Spinal cord (tissue), 10 donors: ENCODE measurements at places on chromosomes 6 and 20.

- no peaks in the 10 kb centered on the region for H3K36me3 ChIP-seq
- DNase-seq, result no peak
- H3K27ac ChIP-seq, result no peak overlapping the region
- no peaks in the 10 kb centered on the region for H3K27me3 ChIP-seq
- no peak overlapping the region for H3K4me3 ChIP-seq
Observed at GRCh38 chr6:148854096-148854495, 107.3 kb downstream of the UST start.

DNA sequence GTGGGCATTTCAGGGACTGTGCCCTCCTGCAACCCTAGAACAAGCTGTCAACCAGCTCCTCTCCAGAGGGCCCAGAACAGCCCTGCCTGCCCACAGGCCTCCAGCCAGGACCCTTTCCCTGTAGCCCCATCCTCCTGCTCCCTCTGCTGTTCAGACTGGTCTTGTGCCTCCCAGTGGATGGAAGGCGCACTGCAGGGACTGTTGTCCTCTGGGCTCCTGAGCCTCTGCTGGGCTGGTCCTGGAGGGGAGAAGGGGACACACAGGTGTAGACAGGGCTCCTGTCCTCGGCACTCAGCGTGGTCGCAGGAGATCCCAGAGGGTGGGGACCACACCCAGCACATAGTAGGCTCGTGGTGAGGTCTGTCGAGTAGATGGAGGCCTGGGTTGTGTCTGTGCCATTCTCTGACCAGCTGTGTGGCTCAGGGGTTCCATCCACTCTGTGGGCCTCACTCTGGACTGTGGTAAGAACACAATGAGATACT is 11.5 kb downstream of the ITPR3 start:
- no peak overlapping the region for H3K4me3 ChIP-seq
- no peak for DNase-seq
- H3K27ac ChIP-seq, result peak overlapping the region; percentile 22
- H3K4me1 ChIP-seq, result peaks cover 20% of the 10 kb centered on the region
- peaks cover 26% of the 10 kb centered on the region for H3K27me3 ChIP-seq
- H3K36me3 ChIP-seq, result no peaks in the 10 kb centered on the region

DNA sequence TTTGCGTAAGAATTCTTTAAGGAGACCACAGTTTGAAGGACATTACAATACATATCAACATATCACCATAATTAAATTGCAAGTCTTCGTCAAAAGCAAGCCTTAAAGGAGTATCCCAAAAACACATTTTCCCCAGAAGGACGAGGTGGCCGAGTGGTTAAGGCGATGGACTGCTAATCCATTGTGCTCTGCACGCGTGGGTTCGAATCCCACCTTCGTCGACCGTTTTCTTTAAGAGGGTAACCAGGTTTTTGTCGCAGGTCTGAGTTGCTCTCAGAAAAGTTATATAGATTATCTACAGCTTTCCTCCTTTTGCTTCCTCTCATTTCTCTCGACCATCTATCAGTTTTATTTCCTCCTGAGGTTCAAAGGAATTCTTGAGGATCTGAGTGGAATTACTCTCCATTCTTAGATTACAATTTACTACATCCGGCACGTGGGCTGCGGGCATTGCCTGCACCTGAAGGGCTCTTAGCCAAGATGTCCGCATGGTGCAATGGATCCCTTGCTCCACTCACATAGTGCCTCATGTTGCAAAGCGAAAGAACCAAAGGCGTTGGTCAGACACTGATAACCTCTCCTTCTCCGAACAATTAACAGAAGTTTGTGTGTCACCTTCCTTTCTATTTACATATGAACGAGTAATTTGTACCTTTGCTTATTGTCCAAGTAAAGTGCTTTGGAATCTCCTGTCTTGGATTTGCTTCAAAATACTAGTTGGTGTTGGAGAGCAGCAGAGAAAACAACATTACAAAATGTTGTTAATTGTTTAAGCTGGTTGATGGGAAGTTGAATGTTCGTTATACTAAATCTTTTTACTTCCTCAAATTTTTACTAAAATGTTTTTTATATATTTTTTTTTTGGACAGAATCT is 14.0 kb downstream of the POM121L2 start:
- no peak for DNase-seq
- peaks cover 92% of the 10 kb centered on the region for H3K27me3 ChIP-seq
- no peaks in the 10 kb centered on the region for H3K36me3 ChIP-seq
- peaks cover 5% of the 10 kb centered on the region for H3K4me1 ChIP-seq

DNA sequence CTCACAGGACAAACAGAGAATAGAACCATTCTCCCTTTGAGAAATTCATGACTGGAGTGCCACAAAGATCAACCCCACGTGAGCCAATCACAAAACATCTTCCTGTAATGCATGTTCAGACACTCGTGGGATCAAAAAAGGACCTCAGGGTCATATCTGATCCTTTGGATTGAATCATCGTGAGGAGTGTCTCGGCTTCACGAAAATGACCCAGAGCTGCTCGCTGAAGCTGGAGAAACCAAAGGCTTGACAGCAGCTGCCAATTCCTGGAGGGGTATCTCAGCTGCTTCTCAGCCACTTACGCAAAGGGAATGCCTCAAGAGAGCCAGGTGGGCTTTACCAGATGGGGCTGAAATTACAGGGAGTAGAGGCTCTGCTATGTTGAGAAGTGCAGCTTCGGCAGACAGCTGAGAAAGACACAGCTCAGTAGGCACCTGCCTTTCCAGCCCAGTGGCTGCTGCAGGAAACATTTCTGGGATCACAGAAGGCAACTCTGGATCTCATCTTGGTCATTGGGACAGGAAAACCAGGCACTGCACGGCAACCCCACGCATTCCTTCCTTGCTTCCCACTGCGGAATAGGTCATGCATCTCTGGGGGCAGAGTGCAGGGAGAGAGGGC is 813.1 kb downstream of the KIF16B start:
- peak; percentile 39 for DNase-seq
- no peaks in the 10 kb centered on the region for H3K27me3 ChIP-seq
- H3K27ac ChIP-seq, result peak overlapping the region; percentile 81
- no peaks in the 10 kb centered on the region for H3K36me3 ChIP-seq
- no peak overlapping the region for H3K4me3 ChIP-seq

DNA sequence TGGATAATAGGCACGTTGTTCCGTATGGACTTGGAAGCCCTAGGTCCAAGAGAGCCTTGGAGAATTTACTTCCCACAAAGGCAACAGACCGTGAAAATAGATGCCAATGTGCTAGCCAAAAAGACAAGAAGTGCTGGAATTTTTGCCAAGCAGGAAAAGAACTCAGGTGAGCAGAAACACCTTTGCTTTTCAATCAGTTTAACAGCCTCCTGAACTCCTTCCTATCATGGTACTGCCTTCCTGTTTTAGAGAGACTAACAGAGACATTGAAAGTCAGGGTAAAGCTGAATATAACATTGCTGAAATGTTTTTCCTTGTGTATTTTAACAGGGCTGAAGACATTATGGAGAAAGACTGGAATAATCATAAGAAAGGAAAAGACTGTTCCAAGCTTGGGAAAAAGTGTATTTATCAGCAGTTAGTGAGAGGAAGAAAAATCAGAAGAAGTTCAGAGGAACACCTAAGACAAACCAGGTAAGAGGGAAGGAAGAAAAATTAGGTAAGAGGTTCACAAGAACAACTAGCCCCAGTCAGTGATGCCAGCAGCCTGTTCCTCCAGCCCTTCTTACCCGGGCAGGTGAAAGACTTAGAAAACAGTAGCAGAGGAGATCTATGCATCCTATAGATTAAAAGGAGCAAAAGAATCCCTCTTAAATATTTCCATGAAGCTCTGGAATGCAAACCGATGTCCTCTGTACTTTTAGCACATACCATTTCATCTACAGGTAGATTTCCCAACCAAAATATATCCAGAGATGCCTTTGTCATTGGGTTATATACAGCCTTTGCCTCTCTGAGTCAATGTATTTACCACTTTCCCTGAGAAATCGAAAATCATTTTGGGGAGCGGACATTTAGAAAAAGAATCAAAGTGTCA is 4.0 kb downstream of the EDN1 start:
- H3K4me3 ChIP-seq, result no peak overlapping the region
- H3K27me3 ChIP-seq, result peaks cover 25% of the 10 kb centered on the region
- H3K36me3 ChIP-seq, result no peaks in the 10 kb centered on the region
- no peak for DNase-seq
- peaks cover 22% of the 10 kb centered on the region for H3K4me1 ChIP-seq

DNA sequence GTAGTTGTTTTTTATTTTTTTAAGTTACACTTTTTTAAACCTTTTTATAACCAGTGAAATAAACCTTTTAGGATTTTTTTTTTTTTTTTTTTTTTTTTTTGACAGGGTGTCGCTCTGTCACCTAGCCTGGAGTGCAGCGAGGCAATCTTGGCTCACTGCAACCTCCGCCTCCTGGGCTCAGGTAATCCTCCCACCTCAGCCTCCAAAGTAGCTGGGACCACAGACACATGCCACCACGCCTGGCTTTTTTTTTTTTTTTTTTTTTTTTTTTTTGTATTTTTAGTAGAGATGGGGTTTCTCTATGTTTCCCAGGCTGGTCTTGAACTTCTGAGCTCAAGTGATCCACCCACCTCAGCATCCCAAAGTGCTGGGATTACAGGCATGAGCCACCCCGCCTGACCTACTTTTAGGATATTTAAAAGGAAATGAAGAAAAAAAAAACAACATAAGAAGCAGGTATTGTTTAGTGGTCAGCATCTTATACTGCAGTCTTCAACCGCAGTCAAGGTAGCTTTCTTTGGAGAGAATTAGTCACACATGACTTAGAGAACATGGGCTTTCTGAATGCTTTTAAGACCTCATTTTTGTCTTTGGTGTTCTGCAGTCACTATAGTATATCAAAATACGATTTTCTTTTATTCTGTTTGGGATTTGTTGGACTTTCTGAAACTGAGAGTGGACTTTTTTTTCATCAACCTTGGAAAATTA is 1.6 kb downstream of the POLR1H start:
- peaks cover 9% of the 10 kb centered on the region for H3K4me1 ChIP-seq
- no peak overlapping the region for H3K27ac ChIP-seq
- H3K4me3 ChIP-seq, result peak overlapping the region; percentile 82
- H3K36me3 ChIP-seq, result no peaks in the 10 kb centered on the region
- DNase-seq, result no peak
- H3K27me3 ChIP-seq, result no peaks in the 10 kb centered on the region
